Dorsolateral prefrontal cortex (tissue), 122 donors: ENCODE measurements at places on chromosomes 3 and 15.

- DNase-seq, result no peak
Observed at GRCh38 chr3:193240436-193240849, 579 bp upstream of the PLAAT1 start.

DNA sequence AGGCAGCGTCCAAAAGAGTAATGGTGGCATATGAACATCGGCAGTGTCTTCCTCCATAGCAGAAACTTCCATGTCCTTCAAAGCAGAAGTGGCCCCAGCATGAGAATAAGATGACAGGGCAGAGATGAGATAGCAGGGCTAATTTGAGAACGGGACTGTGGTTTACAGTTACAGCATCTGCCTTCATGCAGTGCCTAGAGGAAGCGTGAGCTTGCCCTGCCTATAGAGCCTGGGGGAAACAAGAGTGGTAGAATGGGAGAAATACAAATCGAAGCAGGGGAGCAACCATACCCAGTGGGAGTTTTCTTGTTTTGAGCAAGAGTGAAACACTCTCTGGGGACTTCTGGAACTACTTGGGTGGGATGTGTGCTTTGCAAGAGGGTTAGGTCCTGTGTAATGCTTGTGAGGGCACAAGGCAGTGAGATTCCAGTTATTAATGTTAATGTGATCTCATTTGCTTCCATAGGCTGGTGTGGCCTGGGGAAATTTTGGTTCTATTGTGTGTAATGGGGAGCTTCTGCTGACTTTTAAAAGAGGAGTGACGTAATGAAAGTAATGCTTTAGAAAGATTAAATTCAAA lies 616.9 kb downstream of the ZIC1 start:
- no peak for DNase-seq

DNA sequence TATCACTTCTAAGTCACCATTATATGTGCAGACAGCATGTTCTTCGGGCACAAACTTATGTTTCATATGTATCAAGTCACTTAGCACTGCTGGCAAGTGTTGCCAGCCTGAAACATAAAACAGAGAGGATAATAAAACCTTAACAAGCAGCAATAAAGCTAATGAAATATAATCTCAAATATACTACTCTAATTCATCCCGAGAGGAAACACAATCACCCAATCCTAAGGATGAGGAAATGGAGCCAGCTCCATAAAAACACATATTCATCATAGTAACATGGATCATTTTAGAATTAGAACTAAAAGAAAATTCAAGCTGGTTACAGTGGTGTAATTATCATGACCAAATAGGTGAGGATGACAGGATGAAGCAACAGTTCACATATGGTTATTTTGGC lies 1072.7 kb downstream of the EPHA3 start:
- DNase-seq, result no peak

DNA sequence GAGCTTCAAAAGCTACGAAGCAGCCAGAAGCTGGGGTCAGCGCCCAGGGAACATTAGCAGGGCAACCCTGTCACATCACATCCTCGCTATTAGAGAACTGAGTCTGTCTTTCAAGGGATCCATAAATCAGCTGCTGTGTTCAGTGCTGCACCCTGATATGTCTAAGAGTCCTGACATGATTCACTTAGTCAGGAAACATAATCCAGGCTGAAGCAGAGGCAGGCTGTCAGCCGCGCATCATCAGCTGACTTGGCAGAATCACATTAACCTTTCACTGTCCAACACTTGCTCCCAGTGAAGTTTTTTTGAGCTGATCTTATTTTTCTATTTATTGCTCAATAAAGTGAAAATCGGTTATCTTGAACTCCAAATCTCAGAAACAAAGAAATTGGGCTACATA lies 23.5 kb downstream of the MYH15 start:
- DNase-seq, result peak; percentile 56

GRCh38 chr3:192091831-192092230 lies 630.9 kb downstream of the PYDC2 start:
- no peak for DNase-seq

DNA sequence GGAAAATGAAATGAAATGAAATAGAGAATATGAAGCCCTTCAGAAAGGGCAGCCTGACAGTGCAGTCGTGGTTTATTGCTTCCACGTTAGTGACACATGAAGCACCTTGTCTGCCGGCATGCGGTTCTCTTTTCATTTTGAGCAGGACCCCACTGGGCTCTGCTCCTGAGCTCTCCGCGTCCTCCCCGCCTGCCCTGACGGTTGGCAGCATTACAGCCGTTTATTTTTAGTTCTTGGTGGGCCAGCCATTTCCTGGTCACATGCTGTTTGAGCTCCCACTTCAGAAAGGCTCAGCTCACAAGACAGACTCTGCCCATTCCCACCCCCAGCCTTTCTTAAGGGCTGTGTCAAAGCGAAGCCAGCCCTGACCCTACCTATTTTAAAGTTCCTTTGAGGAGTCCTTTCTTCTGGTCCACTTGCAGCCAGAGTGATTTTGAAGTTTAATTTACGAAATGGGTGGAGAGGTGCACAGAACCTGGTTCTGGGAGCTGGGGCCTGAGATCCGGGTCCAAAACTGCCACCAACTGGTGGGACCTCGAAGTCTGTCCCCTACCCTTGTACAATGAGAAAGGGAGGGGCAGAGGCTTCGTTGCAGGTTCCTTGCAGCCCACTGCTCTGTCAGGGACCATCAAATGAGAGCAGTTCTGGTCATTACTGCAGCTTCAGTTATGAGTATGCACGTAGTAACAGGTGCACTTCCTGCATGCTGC lies 60.1 kb downstream of the MGLL start:
- no peak for DNase-seq

- DNase-seq, result no peak
Observed at GRCh38 chr15:33104212-33104611, 90.3 kb downstream of the FMN1 start.

GRCh38 chr3:14244521-14245247 lies 66.1 kb downstream of the LSM3 start:
- DNase-seq, result no peak

DNA sequence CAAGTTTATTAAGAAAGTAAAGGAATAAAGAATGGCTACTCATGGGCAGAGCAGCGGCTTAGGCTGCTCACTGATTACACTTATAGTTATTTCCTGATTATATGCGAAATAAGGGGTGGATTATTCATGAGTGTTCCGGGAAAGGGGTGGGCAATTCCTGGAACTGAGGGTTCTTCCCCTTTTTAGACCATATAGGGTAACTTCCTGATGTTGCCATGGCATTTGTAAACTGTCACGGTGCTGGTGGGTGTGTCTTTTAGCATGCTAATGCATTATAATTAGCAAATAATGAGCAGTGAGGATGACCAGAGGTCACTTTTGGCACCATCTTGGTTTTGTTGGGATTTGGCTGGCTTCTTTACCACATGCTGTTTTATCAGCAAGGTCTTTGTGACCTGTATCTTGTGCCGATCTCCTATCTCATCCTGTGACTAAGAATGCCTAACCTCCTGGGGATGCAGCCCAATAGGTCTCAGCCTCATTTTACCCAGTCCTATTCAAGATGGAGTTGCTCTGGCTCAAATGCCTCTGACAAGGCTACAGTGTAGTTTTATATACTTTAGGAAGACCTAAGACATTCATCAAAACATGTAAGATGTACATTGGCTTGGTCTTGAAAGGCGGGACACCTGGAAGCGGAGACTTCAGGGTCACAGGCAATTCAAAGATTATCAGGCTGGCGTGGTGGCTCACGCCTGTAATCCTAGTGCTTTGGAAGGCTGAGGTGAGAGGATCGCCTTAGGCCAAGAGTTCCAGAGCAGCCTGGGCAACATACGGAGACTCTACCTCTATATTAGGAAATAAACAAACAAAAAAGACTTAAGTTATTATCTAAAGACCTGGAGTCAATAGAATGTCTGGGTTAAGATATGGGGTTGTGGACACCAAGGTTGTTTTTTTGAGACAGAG lies 3.2 kb upstream of the BLOC1S6 start:
- DNase-seq, result no peak

GRCh38 chr15:67224889-67225288 lies 29.6 kb downstream of the AAGAB start:
- DNase-seq, result no peak
